ENCODE measurements at places on chromosomes 11 and 22.

DNA sequence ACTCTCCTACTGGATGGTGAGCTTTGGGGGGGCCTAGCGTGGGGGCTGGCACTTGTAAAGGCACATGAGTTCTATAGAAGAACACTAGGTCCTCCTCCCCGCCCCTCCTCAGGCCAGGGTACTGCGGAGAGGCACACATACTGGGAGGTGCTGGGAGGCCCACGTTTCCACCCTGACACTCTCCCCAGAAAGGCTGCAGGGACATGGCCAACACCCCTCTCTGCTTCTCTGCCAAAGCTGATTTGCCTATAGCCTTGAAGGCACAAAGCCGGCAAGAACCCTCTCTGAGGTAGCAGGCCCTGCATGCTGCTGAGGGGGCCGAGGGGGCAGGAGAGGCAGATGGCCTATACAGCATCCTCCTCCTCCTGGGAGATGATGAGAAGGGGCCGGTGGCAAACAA is 112.8 kb downstream of the BUD13 start:
- no peak for DNase-seq

GRCh38 chr11:62171261-62171723 is 18.7 kb upstream of the SCGB1D1 start:
- DNase-seq = peak; percentile 32

DNA sequence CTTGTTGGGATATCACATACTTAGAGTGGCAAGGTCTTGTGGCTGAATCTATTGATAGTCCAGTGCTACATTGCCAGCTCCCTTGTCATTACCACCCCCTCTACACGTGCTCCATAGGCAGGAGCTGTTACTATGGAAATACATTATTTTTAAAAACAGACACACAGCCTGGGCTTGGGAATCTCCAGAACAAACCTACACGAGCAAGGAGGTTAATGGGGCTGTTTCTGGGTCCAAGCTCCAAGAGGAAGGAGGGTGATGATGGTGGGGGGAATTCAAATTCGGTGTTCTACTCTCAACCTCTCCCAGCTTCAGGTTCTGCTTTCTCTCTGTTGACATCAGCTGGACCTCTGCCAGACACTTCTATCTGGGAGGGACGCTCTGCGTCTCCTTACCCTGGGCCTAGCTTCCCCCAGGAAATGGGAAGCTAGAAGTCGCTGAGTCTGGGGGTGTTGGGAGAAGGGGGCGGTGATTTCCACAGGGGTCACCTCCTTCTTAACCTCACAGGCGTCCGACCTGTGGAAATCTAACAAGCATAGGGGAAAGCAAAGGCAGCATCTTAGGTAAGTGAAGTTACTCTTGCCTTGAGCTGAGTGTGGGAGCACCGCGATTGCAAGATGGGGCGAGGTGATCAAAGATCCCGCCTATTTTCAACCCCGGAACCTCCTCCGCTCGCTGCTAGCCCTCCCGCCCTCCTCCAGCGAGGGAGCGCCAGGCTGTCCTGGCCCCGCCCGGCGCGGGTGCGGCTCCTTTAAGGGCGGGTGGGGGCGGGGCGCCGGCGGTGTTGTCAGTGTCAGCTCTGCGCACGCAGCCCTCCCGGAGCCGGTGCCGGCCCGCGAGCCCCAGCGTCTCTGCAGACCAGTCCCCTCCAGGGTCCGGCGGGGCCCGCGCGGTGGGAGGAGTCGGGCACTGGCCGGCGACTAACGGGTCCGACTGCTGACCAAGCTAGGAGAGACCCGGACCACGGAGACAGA is at the start of gene C2CD2L:
C2CD2L (plus strand) TSS at position 781 of the 974 bp plus-strand sequence. CDS start 398 bp downstream, outside the sequence.
- DNase-seq = peak; percentile 74

DNA sequence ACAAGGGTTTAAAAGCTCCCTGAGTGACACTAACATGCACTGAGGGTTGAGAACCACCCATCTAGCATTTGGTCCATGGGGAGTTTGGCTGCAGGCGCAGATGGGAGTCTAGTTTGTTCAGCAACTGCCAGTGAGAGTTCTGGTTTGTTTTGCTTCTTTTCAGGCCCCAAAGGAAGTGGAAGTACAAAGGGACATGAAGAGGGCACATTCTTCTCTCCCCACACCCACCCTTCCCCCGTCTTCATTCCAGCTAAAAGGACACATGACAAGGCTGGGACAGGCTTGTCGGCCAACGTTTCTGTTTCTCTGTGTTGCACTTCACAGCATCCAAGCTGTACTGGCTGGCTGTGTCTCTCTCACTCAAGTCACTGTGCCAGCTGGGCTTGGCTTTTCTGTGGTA is 8.2 kb upstream of the ENDOD1 start:
- DNase-seq = no peak

GRCh38 chr11:82832983-82833382 is 67.2 kb downstream of the PRCP start:
- no peak for DNase-seq

GRCh38 chr11:27451244-27451965 is 21.2 kb downstream of the LGR4 start:
- no peak for DNase-seq

DNA sequence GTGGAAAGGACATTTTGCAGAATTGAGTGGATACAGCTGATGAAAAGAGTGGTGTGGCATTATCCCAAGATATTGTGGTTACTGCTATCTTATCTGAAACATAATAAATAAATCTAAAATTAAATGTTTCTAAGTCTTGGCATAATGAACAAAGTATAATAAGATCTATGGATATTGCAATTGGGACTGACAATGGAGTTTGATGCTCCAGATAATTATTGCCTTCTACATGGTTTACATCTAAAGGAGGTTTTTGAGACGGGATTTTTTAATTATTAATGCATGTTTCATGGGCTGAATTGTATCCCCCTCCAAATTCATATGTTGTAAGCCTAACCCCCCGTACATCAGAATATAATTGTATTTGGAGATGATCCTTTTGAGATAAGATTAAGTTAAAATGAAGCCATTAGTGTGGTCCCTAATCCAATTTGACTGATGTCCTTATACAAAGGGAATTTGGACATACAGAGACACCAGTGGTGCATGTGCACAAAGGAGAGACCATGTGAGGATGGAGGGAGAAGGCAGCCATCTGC is 198.5 kb downstream of the MSANTD4 start:
- DNase-seq = no peak

DNA sequence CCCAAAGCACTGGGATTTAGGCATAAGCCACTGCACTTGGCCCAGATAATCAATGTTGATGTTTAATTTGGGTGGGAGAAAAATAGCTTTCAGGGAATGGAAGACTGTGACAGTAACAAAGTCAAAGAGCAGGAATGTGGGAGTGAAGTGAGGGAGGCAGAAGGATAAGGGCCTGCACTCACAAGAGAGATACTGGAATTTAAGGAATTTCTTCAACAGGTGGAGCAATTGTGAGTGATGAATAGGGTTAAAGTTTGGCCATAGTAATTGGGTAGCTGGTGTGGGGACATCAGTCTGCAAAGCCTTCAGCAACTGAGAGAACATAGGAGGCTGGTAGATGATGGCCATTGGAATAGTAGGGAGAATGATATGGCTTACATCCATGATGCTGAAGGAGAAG is 8.6 kb upstream of the APBB1 start:
- DNase-seq = no peak

Measured in stimulated activated CD4-positive, alpha-beta T cell treated with anti-CD3 and anti-CD28 coated beads, Interleukin-1b, Interleukin-23, amount 100 ng/mL, for 1 hour (primary cell).